ENCODE measurements at places on chromosomes 2 and 18. TPM values are rescaled to one million over a fixed set of nuclear protein-coding genes. Genes with fewer than 3 reads are reported as not detected.
A peak's percentile ranks its signal among the peaks of the same experiment; 100 is the strongest.

Gene ACTR2
- 95.8 TPM for total RNA-seq

DNA sequence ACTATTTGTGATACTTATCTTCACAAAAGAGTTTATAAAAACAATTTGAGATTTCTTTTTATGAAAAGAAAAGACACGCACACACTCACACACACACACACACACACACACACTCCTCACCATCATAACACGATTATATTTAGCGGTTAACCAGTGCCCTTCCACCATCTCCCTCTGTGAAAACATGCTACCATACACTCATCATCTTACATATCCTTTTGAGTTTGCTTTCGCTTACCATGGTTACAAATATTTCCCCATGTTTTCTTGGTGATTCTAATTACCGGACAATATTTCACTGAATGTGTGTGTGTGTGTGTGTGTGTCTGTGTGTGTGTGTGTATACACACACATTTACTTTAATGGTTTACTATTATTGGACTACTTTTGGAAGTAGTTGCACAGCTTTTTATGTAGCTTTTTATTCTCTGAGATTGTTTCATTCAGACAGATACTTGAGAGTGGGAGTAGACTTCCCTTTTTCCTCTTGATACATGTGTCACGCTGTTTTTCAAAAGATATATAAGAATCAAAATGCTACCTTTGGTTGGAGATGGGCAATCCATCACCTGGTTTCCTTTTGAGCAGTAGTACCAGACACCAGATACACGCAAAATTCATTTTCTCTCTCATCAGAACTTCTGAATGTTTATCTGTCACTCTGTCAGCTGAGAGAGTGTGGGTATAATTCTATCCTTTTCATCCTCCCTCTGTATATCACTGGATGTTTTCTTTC, 138.1 kb downstream of the SETBP1 start:
- no peak for DNase-seq

DNA sequence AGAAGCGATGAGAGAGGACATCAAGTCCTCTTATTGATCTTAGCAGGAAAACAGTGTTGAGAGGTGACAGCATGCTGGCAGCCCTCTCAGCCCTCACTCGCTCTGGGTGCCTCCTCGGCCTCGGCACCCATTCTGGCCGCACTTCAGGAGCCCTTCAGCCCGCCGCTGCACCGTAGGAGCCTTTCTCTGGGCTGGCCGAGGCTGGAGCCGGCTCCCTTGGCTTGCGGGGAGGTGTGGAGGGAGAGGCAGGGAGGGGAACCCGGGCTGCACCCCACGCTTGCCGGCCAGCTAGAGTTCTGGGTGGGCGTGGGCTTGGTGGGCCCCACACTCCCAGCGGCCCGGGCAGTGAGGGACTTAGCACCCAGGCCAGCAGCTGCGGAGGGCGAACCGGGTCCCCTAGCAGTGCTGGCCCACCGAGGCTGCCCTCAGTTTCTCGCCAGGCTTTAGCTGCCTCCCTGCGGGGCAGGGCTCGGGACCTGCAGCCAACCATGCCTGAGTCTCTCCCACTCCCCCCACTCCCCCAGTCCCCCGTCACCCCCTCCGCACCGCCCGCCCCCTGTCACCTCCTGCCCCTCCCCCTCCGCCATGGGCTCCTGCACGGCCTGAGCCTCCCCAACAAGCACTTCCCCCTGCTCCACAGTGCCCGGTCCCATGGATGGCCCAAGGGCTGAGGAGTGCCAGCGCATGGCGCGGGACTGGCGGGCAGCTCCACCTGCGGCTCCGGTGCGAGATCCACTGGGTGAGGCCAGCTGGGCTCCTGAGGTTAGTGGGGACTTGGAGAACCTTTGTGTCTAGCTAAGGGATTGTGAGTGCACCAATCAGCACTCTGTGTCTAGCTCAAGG, 8.4 kb downstream of the FAP start:
- no peak for DNase-seq

GRCh38 chr2:216349366-216349765, 22.9 kb downstream of the MARCHF4 start:
- peak; percentile 65 for DNase-seq

Gene GALR1
- 0.74 TPM for total RNA-seq

GRCh38 chr2:173043897-173044519, 31.6 kb upstream of the MAP3K20 start:
- no peak for DNase-seq

Gene GRB14
- total RNA-seq = 16.0 TPM

- DNase-seq = peak; percentile 69
Measured at GRCh38 chr2:36672199-36672598, 24.3 kb upstream of the VIT start.

DNA sequence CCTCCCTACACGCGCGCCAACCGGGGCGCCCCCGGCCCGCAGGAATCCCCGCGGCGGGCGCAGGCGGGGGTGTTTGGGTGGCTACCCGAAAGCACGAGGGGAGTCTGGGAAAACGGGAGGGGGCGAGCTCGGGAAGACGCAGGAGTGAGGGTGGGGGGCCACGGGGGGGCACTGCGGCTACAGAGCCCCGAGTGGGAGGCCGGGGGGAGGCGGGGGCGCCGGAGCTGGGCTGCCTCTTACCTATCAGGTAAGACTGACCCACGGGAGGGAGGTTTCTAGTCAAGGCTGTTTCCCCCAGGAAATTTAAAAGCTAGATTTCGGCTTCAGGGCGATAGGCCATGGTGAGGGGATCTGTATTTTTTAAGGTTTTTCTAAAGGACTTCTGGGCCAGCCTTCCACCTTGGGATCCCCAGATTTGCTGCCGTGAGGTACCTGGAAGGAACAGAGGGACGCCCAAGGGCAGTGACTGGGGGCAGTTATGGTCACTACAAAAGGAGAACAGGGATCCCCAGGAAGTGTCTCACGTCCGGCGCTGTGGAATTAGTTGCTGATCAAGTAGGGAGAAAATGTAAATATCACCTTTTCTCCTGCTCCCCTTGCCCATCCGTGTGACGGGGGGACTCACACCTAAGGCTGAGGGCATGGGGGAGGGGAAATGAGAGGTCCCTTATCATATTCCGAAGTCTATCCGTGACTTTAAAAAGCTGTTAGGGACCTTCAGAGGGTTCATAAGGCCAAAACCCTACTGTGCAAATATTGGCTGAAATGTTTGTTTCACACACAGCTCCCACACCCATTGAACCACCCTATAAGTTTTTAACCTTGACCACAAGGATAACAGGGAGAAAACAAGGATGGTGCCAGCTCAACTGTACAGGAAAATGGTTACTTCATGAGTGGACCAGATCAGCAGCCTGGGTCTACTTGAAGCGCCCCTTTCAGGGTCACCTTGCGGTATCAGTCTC, 638 bp upstream of the IRS1 start:
- DNase-seq = peak; percentile 38

DNA sequence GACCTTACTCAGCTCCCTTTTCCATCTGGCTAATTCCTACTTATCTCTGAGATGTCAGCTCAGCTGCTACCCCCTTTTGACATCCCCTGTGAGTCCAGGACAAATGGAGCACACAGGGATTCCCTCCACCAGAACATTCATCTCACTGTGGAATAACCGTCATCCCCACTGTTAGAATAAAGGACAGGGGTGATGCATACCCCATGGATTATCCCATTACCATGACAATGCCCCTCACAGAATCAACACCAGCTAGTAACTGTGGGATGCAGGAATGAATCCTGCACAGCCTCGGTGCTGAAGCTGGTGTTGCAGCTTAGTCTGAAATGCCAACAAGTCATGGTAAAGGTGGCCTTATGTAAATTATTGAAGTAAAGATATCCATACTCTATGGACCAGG, 624.8 kb upstream of the RAB6C start:
- peak; percentile 13 for DNase-seq

- DNase-seq = no peak
Measured at GRCh38 chr2:109049022-109049421, 60.0 kb upstream of the EDAR start.

Gene RAPGEF4
- 4.7 TPM for total RNA-seq

- no peak for DNase-seq
Measured at GRCh38 chr2:3557639-3558204, 411 bp downstream of the RNASEH1 start.

- DNase-seq = peak; percentile 89
Measured at GRCh38 chr2:164620873-164621763, at the start of gene GRB14. TSS of gene GRB14 (minus strand) at chr2:164621482. CDS start at chr2:164621309, 173 bp downstream.

DNA sequence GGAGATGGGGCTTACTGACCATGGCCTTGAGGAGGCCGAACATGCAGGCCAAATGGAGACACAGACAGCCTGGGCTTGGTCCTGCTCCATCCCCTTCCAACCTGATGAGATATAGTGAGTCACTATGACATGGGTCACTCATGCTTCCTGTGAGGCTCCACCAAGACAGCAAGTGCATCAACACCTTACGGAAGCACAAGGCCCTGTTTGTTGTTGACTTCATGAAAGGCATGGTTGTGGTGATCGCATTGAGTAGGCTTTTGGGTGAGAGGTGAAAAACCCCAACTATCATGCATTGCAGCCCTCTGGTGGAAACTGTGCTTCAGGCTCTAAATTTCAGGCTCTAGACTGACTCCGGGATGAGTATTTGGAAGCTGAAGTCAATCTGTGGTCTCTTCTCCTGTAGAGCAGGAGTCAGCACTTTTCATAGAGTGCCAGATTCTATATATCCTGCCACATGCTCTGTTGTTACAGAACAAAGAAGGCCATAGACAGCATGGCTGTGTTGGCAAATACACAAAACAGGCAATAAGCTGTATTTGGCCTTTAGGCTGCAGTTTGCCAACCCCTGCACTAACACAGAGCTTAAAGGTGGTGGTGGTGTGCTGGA, 10.1 kb downstream of the IL37 start:
- no peak for DNase-seq

- no peak for DNase-seq
Measured at GRCh38 chr2:10274376-10274775, 28.3 kb upstream of the HPCAL1 start.

Data from GM23338 (cell line).